ENCODE measurements at places on chromosomes 3 and 15.

- DNase-seq = peak; percentile 50
Observed at GRCh38 chr3:36911990-36912804, 32.7 kb downstream of the TRANK1 start.

GRCh38 chr3:131142580-131142979, 115.9 kb downstream of the NEK11 start:
- DNase-seq = no peak

- no peak for DNase-seq
Observed at GRCh38 chr3:127732879-127733350, 60.2 kb downstream of the ABTB1 start.

DNA sequence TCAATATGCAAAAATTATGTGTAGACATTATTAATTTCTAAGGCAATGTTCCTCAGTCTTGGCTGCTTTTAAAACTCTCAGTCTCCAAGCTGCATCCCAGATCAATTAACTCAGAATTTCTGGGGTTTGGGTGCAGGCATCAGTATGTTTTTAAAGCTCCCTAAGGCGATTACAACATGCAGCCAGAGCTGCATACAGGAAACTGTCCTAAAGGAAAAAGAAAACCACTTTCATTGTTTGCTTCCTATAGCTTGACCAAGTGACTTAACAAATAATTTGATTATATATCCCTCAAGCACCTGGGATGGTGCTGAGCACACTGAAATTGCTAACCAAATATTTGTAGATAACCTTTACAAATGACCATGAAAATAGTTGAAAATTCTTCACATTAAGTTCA, 194.7 kb downstream of the DTWD1 start:
- DNase-seq = no peak

DNA sequence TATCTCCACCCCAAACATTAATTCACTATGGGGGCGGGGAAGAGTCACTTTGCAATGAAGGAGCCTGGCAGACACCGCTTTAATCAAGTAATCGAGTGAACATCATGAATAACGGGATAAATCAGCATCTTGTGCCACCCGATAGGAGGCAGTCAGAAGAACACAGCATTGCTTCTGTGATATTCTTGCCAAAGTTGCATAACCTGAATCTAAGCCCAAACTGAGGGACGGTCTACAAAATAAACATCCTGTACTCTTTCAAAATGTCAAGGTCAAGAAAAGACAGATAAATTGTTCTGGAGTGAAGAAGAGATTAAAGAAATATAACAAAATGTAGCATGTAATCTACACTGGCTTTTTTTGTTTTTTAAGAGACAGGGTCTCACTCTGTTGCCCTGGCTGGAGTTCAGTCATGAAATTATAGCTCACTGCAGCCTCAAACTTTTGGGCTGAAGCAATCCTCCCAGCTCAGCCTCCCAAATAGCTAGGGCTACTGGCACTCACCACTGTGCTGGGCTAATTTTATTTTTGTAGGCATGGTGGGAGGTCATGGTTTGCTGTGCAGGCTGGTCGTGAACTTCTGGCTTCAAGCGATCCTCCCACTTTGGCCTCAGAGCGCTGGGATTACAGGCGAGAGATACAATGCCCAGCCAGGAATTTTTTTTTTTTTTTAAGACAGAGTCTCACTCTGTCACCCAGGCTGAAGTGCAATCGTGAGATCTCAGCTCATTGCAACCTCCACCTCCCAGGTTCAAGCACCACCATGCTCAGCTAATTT, 20.1 kb upstream of the VWA5B2 start:
- DNase-seq = no peak

DNA sequence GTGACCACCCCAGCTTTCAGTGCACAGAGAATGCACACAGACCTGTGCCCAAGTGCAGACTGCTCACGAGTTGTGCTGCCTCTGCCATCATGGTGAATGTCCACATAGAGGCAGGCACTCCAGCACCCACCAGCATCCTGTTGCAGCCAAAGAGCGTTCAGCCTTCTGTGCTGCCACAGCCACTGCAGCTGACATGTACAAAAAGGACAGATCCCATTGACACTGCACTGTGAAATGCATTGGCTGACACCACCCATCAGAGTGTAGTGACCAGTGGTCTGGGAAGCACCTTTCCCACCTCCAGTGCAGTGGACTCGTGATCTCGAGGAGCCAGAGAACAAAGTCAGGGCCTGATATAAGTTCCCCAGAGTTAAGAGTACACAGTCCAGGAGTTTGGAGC, 260.3 kb downstream of the RAP2B start:
- DNase-seq = no peak

- DNase-seq = no peak
Observed at GRCh38 chr3:137035631-137036030, 77.8 kb downstream of the IL20RB start.

DNA sequence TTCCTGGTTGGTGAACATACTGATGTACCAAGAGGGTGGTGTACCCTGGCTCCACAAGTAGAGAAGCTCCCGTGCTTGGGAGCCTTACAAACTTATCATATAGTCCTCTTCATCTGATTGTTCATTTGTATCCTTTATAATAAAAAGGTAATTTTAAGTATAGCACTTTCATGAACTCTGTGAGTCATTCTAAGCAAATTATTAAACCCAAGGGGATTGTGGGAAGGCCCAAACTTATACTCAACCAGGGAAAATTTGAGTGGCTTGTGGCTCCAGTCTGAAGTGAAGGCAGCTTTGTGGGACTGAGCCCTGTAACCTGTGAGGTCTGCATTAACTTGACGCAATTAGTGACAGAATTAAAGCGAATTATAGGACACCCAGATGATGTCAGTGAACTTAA, 29.0 kb downstream of the TTBK2 start:
- no peak for DNase-seq

DNA sequence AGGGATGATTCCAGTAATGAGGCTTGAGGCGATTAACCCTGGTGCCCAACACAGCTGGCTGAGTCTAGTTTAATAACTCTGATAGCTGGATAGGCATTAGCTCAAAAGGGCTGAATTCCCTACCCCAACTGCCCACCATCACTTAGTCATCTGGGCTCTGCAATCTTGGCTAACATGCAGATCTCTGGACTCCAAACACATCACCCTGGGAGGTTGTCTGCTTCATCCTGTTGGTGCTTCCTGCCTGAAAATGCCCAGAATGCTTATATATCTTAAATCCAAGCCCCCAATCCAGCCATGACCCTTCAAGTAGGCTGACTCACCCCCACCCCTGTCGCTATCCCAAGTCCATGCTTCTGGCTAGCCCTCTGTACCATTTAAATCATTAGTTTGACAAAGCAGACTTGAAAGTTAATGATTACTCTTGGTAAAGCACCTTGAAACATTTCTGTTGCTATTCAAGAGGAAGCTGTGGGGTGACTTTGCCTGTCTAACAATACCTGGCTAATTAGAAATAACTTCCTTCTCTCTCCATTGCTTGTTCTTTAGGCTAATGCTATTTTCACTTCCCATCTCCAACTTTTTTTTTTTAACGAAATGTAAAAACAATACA, 107.0 kb upstream of the RORA start:
- no peak for DNase-seq

GRCh38 chr15:60340207-60340921, 57.4 kb downstream of the ANXA2 start:
- no peak for DNase-seq

- no peak for DNase-seq
Observed at GRCh38 chr3:109175411-109175810, 38.9 kb downstream of the C3orf85 start.

- no peak for DNase-seq
Observed at GRCh38 chr15:85473455-85473854, 93.1 kb downstream of the AKAP13 start.

DNA sequence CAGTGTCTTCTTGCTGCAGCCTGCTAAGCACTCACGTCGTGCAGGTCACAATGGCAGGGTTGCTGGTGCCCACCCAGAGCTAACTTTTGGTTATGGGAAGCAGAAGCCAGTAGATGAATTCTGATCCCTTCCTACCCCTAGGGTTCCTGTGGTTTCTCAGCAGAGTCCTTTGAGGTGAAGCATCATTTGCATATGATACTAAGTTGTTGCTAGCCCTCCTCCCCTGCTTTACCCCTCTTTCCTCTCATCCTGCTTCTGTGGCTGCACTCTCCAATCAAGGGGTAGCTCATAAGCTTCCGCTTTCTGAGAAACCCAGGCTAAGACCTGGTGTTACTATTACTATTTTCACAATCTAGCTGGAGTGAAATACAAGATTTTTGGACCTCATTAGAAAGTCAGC, 22.1 kb upstream of the HEG1 start:
- DNase-seq = no peak

- no peak for DNase-seq
Observed at GRCh38 chr3:182967218-182968204, 12.8 kb downstream of the DCUN1D1 start.

- no peak for DNase-seq
Observed at GRCh38 chr3:14518893-14519292, 21.2 kb downstream of the GRIP2 start.

DNA sequence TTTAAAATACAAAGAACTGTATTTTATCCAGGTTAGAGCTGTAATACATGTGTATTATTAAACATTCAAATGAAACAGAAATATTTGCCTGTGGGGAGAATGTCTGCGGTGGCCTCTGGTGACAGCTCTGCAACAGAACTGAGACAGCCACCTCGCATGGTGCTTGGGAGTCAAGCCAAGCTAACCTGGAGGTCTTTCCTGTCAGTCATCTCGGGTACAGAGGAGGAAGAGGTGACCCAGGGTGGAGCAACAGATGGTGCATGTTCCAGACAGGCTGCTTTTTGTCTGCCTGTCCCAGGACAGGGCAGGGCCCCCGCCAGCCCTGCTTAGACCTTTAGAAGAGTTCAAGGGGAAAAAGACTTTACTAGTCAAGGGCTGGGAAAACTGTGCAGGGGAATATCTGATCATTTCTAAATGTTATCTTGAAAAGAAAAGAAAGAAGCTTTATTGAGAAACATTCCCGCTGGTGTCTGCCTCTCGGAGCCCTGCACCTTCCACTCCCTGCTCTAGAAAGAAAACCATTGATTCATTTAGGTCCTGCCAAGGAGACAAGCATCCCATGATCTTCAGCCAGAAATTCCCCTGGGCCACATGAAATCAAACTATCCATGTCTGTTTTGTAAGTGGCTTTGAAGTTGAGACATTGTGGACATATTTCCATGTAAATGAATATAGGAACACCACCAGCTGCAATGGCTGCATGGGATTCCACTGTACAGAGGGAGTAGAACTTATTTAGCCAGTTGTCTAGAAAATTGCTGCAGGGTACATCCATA, 5.5 kb upstream of the NR2E3 start:
- no peak for DNase-seq

DNA sequence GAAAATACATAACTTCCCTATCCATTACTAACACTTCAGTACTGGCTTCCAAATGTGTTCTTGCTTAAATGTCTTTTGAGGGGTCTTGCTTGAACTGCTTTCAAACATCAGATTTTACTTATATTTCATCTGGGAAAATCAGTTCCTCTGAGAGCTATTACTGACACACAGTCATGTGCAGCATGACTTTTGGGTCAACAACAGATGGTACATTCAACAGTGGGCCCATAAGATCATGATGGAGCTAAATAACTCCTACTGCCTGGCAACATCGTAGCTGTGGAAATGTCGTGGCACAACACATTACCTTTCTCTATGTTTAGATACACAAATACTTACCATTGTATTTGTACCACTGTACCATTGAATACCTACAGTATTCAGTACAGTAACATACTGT, 43.8 kb downstream of the WWTR1 start:
- DNase-seq = no peak

- DNase-seq = peak; percentile 84
Observed at GRCh38 chr3:50238549-50239026, 2.6 kb downstream of the GNAI2 start.

DNA sequence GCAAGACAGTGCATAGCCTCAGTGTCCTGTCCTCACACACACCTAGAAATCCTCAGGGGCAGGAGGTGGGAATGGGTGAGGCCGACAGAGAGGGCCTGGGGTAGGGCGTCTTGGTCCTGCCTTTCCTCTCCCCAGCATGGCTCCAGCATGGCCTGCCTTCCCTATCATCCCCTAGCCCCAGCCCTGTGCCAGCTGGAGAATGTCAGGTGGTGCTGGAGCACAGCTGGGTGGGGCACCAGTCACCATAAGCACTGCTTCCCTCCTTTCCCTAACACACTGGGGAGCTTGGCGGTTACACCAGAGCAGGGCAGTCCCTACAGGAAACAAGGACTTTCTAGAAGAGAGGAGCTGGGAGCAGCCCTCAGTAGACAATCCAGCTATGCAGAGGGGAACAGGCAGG, 236.8 kb downstream of the KLF13 start:
- DNase-seq = no peak

DNA sequence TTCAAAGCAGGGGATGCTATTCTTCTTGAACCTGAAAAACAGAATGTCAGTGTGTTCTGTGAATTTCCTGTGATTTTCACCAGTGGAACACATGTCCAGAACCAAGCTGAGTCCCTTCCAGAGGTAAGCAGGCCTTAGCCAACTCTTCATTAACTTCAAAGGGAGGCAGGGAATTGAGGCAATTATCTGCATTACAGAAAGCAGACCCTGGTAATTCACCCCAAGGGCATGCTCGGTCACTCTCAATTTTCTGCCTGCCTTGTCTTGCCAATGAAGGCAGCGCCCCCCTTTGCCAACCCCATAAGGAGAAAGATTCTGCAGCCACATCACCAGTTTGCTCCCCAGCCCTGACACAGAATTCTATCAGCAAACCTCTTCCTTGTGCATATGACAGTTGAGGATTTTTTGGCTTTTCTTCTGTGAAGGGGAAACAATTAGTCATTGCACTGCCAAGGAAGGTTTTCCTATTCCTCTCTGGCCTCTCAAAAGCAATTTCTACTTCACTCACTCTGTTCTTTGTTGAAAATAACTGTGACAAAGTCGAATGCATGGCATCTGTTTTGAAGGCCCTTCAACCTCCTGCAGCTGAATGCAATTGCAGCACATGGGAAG, 85.3 kb downstream of the HHLA2 start:
- DNase-seq = no peak

- no peak for DNase-seq
Observed at GRCh38 chr15:35179739-35180138, 94.6 kb upstream of the NANOGP8 start.

GRCh38 chr3:80785475-80785874, 976.0 kb downstream of the GBE1 start:
- DNase-seq = no peak

DNA sequence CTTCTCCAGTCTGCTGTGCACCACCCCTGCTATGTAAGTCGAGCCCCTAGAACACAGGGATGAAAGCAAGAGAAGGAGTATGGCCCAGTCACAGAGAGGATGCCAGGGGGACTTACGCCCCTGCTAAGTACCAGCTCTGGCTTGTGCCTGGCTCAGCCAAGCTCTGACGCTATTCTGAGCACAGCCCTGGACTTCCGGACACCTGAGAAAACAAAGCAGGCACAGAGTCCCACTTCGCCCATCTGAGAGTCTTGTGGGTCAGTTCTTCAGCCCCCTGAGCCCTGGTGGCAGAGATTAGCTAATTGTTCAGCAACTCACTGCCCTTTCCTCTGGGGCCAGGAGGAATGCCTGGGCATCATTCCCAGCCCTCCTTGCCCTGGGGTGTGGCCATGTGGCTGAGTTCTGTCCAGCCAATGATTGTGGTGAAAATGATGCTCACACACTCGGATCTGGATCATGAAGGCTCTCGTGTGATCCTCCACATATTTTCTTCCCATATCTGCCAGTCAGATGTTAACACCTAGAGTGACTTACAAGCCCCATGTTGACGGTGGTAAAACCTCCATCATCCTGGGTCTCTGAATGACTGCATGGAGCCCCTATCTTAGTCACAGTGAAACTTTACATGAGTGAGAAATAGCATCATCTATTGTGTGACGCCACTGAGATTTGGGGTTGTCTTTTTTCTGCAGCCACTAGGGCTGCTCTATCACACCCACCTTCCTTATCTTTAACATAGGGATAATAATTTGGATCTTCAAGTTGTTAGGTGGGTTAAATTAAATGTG, 105.7 kb downstream of the TPRA1 start:
- no peak for DNase-seq

Data from HL-60 (cell line).